ENCODE measurements at places on chromosomes 16 and 17.

GRCh38 chr16:74999219-74999608 is 390 bp downstream of the ZNRF1 start:
- peak; percentile 34 for DNase-seq

- DNase-seq: peak; percentile 17
Measured at GRCh38 chr16:12458591-12459358, 344.9 kb downstream of the CPPED1 start.

DNA sequence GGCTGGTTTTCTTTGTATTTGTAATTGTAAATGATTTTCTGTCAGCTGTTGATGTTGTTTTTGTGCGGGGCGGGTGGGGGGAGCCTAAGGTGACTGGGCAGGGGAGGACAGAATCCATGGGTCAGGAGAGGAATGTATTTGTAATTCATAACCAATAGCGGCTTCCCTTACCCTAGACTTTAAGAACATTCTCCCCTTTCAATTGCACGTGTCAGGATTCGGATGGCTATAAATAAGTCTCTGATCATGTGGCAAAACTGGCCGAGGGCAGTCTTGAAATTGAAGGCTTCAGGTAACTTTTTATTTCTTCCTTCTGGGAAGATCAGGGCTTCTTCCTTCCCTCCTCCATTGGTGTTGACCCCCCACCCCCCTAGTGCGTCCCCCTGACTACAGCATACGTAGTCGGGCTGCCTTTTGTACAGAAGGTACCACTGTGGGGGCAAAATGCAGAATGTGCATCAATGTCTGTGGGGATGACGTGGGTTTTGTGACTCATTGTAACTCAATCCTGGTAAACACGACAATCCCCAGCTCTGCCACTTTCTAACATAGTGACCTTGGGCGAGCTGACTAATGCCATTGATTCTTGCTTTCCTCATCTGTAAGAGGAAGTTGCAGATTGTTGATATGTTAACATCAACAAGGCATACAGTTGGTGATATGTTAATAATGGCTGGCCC is 16.2 kb downstream of the MARCHF10 start:
- DNase-seq: no peak

DNA sequence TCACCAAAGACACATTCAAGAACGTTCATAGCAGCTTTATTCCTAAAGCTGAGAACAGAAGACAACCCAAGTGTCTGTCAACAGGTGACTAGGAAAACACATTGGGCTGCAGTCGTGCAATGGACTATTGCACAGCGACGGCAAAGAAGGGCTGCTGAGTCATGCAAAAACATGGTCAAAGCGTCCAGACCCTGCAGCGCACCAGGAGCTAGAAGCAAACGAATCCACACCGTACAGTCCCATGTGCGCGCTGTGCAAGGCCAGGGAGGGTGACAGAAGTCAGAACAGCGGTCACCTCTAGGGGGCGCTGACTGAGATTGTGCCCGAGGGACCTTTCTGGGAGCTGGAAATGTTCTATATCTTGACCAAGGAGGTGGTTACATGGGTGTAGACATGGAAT is 266.4 kb downstream of the MAF start:
- DNase-seq: peak; percentile 37

DNA sequence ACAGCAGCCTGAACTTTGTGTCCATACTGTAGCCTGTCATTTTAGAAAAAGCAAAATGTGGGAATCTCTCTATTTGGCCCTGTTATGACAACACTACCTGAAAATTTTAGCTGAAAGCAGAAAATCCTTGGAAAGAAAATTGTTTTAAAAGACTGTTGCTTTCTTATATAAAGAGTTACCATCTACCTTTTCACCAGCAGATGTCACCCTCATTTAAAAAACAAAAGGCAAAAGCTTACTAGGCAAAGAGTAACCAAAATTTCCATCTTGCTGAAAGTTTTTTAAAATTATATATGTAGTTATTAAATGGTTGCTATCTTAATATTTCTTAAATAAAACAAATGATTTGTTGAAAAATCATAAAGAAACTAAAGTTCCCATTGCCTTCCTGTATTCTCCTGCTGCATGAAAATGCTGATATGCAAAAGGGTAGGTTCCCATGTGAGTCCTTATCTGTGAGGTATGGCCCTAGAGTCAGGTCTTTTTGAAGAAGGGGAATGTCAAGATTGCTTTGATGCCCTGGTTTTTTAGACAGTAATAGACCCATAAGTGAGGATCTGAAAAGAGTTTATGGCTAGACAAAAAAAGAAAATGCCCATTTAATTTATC is 61.0 kb downstream of the TNRC6C start:
- DNase-seq: peak; percentile 43

- no peak for DNase-seq
Measured at GRCh38 chr17:45345554-45346215, 28.9 kb upstream of the MAP3K14 start.

DNA sequence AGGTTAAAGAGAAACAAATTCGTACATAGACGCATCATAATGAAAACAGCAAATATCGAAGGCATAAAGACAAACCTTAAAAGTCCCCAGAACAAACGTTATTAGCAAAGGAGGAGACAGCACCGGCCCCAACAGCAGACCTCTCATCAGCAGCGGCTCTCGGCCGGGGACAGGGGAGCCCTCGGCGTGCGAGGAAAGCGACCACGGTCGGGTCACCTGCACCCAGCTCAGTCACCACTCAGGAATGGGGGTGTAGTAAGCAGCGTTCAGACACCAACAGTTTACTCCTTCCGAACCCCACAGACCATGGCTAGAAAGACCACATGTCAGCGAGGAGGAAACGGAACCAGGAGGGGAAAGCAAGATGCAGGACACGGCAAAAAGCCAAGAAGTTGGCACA is 109.3 kb upstream of the CHMP6 start:
- DNase-seq: no peak

GRCh38 chr17:45294506-45294905 is 22.3 kb downstream of the MAP3K14 start:
- no peak for DNase-seq

DNA sequence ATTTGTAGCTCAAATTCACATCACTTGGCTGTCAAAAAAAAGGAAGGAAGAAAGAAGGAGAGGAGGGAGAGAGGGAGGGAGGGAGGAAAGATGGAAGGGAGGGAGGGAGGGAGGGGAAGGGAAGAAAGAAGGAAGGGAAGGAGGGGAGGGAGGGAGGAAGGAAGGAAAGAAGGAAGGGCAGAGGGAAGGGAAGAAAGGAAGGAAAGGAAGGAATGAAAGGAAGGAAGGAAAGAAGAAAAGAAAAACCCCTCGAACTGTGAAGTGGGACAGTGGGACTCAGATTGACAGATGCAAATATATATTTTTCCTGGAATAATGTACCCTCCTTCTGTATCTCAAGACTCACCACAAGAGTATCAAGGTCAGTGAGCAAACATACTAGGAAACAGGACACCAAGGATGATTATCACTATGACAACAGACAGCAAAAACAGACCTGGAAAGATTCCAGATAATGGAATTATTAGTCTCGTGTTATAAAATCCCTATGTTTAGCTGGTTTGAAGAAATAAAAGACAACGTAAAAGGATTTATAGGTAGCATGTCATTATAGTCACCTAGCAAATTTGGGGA is 24.2 kb upstream of the ABCA3 start:
- DNase-seq: no peak

- DNase-seq: no peak
Measured at GRCh38 chr17:8426802-8427201, 8.9 kb upstream of the NDEL1 start.

DNA sequence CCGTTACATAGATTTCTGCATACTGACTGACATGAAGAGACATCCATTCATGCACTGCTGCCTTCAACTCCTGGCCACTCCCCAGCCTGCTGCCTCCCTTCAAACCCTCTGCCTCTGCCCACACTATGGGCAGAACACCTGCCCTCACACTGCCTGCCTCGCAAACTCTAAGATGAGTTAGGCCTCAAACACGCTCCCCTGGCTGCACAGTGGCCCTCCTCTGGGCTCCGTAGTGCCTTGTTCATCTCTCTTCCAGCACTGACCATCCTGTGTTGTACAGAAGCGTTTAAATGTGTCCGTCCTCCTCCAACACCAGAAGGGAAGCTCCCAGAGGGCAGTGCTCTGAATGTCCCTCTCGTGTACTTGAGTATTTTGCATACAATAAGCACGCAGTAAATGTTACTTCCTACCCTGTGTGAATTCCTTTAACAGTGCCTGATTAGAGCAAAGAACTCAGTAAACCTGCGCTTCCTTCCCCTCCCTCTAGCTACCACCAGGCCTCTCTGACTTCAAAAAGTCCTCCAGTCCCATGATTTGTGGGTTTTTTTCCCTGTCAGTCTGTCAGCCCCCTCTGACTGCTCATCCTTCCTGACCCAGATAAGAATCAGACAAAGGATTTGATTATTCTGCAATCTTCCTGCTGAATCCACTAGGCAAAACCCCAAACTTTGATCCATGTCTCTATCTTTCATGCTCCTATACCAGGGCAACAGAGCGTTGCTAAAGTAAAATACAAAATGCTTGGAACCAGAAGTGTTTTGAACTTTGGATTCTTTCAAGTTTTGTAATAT is 3.9 kb downstream of the DHX33 start:
- DNase-seq: no peak

GRCh38 chr16:66133643-66134338 is 232.7 kb upstream of the CDH5 start:
- no peak for DNase-seq

DNA sequence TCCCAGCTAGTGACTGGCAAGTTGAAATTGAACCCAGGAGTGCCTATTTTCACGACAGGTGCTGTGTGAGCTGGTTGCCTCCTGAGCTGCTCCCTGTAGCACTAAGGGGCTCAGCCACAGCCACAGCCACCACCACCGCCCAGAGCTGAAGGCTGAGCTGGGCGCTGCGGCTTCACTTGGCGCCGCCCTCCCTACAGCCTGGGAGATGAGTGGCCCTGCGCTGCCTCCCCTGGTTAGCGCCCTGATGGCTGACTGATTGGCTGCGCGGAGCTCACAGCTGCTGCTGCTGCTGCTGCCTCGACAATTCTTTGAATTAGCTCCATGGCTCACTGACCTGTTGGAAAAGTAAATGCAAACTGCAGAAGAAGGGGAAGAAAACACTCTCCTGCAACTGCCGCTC is 91.8 kb upstream of the TMEM132E start:
- DNase-seq: no peak

GRCh38 chr16:24775455-24775854 is 46.0 kb downstream of the TNRC6A start:
- DNase-seq: no peak

All from CD4-positive, alpha-beta T cell treated with Interleukin-17A for 1 hour (primary cell).